ENCODE measurements at places on chromosomes 11 and 22. TPM values are rescaled to one million over a fixed set of nuclear protein-coding genes. Genes with fewer than 3 reads are reported as not detected.

LBHD1 gene
- total RNA-seq: 16.6 TPM

RIC8A gene
- 110 TPM for total RNA-seq

MLC1 gene
- not detected for total RNA-seq

SPA17 gene
- total RNA-seq: 1.9 TPM

MS4A4A gene
- total RNA-seq: not detected

CDON gene
- 2.8 TPM for total RNA-seq

OR10D3 gene
- not detected for total RNA-seq

CCDC34 gene
- 20.8 TPM for total RNA-seq

IMMP1L gene
- 20.9 TPM for total RNA-seq

C11orf21 gene
- total RNA-seq: 7.8 TPM

GRCh38 chr11:63572026-63572688 is 9.0 kb upstream of the PLAAT2 start:
- no peak for DNase-seq

DNA sequence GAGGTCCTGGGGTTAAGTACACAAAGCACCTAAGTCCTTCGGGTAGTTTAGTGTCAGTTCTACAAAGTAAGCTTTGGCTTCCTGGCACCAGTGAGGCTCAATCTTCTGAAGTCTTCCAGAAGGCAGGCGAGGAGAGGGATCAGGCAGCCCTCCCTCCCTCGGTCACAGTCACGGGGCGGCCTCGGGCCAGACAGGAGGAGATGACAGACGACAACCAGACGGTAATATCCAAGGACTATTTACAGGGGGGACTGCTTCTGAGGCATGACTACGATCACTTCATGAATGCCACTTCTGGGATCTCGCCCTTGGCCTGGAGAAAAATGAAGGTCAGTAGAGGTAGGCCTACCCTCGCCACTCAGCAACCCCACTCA is 383 bp upstream of the TMEM223 start:
- DNase-seq: no peak

DNA sequence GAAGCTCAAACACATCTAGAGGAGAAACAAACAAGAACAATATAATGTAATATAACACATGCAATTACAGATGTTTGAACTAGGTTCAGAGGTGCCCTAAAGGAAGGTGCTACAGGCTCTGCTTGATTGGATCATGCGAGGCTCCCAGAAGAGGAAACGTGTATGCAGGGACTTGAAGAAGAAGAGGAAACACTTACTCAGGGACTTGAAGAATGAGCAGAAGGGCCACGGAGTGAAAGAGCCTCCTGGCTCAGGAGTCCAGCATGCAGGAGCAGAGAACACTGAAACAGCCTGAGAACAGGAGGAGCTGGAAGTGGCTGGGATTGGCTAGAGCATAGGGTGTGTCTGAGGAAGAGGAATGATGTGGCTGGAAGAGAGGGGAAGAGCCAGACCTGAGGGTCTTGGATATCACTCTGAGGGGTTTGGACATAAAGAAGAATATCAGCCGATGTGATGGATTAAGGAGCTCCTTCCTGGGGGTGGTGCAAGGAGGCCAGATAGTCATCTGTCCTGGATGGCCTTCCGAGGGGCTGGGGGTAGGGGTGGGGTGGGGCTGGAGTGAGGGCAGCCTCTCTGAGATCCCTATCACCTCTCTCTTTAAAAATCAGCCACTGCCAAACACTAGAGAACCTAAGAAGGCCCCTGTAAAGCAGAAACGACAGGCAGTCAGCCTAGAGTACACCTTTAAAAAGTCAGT is 16.8 kb downstream of the FZD4 start:
- no peak for DNase-seq

- DNase-seq: no peak
These were observed 365 bp downstream of the MGAT3 start for GRCh38 chr22:39457198-39457555.

DNA sequence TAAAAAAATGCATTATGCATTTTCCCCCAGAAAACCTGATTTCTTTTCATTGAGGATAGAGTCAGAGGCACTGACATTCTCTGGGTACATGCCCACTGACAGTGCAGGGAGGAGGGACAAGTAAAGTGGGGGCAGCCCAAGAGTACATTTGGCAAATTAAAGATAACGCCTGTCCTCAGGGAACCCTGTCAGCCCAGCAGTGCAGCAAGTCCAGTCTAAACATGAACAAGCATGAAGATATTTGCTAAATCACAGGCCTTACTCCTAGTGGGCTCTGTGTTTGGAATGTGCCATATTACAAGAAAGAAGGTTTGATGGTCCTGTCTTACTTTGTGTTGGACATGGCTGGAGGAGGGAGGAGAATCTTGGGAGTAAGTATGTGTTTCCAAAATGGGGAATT is 37.9 kb downstream of the AMOTL1 start:
- DNase-seq: no peak

- no peak for DNase-seq
These were observed 15.0 kb downstream of the PTPRJ start for GRCh38 chr11:47995360-47995769.

- DNase-seq: no peak
These were observed 328.3 kb upstream of the NARS2 start for GRCh38 chr11:78902771-78903507.

DNA sequence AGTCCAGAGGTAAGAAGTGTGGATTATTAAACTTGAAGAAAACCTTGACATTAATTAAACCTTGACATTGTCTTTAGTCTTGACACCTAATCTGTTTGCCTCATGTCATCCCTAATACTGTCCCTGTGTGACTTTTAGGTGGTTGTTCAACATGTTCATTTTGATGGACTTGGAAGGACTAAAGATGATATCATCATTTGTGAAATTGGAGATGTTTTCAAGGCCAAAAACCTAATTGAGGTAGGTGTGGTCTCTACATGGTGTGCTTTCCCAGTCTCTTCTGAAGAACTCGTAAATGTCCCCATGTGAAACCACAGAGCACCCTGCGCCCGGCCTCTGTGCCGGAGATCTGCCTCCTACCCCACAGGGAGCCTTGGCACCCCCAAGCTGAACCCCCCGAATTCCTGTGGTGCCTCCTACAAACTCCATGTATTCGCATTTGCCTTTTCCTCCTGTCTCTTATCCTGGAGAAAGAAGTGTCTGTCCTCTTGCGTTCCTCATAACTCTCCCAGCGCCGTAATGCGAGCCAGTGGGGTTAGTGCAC is 9.1 kb downstream of the SAMM50 start:
- DNase-seq: no peak

- no peak for DNase-seq
These were observed 360.8 kb upstream of the PITPNB start for GRCh38 chr22:28279888-28280287.

DNA sequence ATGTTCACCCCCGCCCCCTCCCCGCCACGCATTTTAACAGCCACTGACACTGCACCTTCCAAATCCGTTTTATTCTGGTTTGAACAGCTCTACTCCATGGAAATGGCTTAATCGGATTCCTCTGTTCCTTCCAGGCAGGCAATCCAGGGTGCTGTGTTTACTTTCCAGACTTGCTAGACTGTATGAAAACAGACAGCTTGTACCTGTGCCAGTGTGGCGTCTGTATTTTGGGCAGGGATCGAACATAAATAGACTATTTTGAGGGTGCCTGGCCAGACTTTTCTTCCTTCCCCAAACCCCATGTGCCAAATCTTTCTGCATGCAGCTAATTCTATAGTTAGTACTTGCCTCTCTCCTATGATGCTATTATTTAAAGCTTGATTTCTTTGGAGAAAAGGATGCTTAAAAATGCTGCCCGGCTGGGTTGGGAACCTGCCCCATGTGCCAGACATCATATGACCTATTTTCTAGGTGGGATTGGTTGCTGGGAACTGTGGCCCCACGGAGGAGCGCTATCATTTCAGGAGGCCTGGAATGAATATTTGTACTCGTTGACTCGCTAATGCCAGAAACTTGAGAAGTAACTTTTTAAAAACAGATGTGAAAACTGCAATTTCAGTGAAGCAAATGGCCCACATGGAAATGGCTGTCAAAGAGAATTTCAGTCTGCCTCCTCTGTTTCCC is 814.8 kb downstream of the BRD1 start:
- DNase-seq: no peak

- DNase-seq: no peak
These were observed 28.7 kb downstream of the MOB2 start for GRCh38 chr11:1457856-1458255.

DNA sequence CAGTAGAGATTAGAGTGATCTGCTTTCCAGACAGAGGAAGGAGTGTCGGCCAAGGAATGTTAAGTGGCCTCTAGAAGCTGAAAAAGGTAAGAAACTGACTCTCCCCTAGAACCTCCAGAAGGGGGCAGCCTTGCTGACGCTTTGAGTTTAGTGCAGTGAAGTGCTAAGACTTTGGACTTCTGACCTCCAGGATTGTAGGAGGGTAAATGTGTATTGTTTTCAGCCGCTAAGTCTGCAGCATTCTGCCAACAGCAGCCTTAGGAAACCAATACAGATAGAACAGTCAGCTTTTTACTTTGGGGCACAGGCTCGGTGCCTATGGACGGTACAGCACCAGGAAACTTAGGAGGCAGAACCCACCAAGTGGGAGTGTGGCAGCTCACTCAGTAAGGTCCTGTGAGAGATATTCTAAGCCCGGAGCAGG is 3.6 kb upstream of the TBC1D22A start:
- no peak for DNase-seq

- no peak for DNase-seq
These were observed 14.9 kb downstream of the DSCAML1 start for GRCh38 chr11:117782101-117782500.

GRCh38 chr11:86151174-86152005 is 82.5 kb upstream of the PICALM start:
- DNase-seq: no peak

GRCh38 chr22:16699326-16699725 is 106.7 kb upstream of the CCT8L2 start:
- no peak for DNase-seq

- no peak for DNase-seq
These were observed 13.8 kb downstream of the SMARCB1 start for GRCh38 chr22:23800297-23801237.

GRCh38 chr11:59728913-59729312 is 15.3 kb upstream of the OR10V1 start:
- no peak for DNase-seq

- no peak for DNase-seq
These were observed 862 bp downstream of the GGA1 start for GRCh38 chr22:37609240-37610152.

GRCh38 chr11:100367892-100368291 is 319.2 kb upstream of the ARHGAP42 start:
- no peak for DNase-seq

DNA sequence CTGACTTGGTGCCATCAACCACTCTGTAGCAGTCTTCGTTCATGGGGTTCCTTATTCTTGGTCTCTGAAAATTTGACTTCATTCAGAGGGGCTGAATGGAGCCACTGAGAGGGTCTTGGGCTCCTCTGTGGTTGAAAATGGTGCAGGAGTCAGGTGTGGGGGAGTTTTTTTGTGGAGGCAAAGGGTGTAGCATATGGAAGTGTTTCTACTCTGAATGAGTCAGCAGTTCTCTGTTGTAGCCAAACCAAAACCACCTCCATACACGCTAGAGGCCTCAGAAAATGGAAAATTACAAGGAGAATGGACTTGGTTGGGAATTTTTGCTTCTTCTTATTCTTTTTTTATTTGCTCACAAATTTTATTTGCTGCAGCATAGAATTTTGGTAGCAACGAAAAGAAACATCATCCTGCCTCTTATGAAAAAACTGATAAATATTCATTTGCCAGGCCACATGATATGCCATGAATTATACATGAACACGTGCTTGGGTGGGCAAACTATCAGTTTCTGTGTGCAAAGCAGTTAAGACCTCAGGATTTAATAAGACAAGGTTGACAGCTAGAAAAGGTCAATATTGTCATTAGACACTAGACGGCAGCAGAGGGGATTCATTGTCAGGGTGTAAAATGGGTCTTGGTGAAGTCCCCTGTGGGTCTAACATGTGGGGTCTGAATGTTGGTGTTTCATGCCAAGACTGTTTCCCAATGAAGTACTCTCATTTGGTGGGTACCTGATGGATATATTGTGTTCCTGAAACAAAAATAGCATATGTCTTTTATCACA is 111.7 kb downstream of the MYO18B start:
- DNase-seq: no peak

GRCh38 chr11:61489833-61490721 is 18.5 kb upstream of the LRRC10B start:
- DNase-seq: no peak

DNA sequence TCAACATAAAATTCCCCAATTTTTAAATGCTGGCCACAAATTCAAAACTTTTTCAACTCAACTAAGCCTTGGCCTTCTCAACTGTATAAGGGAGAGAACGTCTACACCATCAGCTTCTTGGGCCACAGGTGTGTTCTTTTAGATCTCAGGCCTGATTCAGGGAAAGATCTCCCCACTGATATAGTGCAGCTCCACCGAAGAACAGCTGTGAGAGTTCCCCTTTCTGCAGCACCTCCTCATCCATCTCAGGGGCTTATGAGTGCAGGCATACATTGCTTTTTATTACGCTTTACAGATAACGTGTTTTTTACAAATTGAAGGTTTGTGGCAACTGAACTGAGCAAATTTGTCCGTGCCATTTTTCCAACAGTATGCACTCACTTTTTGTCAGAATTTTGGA is 8.0 kb upstream of the CD82 start:
- no peak for DNase-seq

GRCh38 chr11:67277231-67277961 is 11.1 kb downstream of the GRK2 start:
- peak; percentile 89 for DNase-seq

- DNase-seq: no peak
These were observed 27.8 kb upstream of the GGTLC2 start for GRCh38 chr22:22616636-22617035.

DNA sequence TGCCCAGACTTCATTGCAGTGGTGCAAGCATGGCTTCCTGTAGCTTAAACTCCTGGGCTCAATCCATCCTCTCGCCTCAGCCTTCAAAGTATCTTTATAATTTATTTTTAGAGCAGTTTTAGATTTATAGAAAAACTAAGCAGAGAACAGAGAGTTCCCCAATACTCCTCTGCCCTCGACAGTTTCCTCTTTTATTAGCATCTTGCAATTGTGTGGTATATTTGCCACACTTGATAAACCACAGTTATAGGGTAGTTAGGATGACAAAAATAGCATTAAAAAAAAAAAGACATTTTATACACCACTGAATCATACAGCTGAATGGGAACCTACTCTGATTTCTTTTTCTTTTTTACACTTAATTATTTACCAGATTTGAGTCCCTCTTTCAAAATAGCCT is 31.2 kb downstream of the MS4A2 start:
- no peak for DNase-seq

GRCh38 chr11:45321031-45321595 is 35.0 kb upstream of the SYT13 start:
- DNase-seq: no peak

DNA sequence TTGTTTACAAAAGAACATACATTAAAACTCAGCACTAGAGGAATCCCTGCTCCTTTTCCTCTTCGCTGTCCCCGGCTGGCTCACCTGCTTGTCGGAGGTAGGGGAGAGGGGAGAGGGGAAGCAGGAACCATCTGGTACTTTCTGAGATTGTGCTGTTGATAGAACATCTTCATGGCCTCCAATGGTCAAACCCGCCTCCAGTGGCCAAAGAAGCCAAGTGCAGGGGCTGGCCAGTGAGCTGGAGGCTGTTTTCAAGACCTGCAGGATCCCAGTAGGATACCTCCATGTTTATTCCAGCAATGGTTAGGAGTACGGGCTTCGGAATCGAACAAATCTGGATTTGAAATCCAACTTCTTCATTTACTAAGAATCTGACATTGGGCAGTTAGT is 92.6 kb downstream of the PKNOX2 start:
- no peak for DNase-seq

GRCh38 chr11:68855205-68855981 is 13.7 kb upstream of the CPT1A start:
- no peak for DNase-seq
